ENCODE measurements at places on chromosomes 11 and 22. TPM values are rescaled to one million over a fixed set of nuclear protein-coding genes. Genes with fewer than 3 reads are reported as not detected.

DNA sequence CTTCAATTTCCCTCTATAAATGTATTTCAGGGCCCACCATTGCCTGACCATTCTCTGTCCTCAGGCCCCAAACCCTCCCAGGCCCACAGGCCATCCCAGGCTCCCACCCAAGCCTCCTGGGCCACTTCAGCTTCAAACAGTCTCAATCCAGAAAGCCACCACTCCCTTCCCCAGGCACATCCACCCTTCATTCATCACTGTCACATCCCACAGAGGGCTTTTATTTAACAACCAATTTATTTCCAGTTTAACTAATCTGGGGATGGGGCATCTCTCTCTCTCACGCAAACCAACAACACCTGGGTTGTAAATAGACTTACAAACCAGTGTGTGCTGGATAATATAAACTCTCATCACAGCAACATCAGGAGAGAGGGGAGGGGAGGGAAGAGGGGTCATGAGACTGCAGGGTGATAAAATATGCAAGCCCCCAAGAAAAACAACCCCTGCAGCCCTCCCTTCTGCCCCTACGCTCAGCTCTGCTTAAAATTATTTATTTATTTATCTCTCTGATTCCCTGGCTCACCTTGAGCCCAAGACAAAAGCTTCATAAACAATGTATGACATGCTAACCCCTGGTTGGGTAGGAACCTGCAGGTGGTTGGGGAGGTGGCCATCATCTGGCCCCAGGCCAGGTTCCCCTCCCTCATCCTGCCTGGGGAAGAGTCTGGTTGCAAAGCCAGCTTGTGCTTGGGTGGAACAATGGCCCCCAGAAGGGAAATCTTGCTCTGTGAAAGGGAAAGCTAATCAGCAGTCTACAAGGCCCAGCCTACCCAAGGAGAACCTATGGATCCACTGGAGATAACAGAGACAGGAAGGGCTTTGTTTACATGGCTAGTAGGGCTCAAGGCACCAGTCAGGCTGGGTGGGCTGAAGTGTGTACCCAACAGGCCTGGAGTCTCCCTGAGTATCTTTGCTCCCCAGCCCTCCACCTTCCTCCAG is 359.2 kb downstream of the BUD13 start:
- DNase-seq = no peak

- DNase-seq = no peak
These were observed 8.4 kb downstream of the BEST1 start for GRCh38 chr11:61958590-61958989.

GRCh38 chr11:23509821-23510220 is 649.5 kb upstream of the CCDC179 start:
- DNase-seq = no peak

- no peak for DNase-seq
These were observed 66.7 kb downstream of the RAB30 start for GRCh38 chr11:83004746-83005556.

- peak; percentile 91 for DNase-seq
These were observed 61.9 kb downstream of the BMAL1 start for GRCh38 chr11:13339195-13340153.

DNA sequence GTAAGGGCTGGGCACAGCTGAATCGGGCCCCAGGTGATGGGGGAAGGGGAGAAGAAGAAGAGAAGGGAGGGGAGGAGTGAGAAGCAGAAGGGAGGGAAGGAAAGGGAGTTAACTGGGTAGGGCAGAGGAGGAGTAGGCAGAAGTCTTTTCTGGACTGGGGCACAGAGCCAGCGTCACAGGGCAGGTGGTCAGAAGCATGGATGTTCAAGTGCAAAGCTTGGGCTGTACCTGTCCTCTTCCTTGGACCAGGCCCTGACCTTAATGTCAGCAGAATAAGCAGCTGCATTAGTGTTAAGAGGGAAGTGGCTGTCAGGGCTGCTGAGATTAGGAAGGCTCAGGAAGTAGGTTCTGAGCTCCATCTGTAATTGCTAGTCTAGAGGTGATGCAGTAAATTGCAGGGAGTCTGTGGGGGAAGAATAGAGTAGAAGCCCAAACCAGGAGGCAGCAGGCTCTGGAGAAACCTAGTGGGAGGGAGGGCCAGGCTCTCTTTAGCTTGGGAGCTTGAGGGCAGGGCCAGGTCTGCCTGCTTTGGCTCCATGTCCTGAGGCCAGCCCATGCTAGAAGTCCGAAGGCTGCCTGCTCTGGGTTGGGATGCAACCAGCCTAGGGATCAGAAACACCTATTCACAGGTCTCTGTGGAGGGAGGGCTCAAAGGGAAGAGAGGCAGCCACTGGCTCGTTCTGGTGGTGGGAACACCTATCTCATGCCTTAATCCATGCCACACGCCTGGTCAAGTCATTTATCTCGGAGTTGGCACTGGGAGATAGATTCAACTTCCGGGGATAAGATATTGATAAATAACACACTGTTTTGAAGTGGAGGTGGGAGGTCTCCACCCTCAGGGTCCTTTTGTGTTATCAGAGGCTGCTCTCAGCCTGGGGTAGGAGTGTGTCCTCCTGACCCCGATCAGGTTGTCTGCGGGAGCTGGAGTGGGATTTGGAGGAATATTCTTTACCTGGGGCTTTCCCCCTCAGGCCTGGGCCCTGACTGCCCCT is 1.7 kb upstream of the UCP3 start:
- no peak for DNase-seq

- no peak for DNase-seq
These were observed 402.3 kb downstream of the TBC1D22A start for GRCh38 chr22:47164514-47165337.

- no peak for DNase-seq
These were observed 54.2 kb upstream of the KCNQ1OT1 start for GRCh38 chr11:2754008-2754407.

DNA sequence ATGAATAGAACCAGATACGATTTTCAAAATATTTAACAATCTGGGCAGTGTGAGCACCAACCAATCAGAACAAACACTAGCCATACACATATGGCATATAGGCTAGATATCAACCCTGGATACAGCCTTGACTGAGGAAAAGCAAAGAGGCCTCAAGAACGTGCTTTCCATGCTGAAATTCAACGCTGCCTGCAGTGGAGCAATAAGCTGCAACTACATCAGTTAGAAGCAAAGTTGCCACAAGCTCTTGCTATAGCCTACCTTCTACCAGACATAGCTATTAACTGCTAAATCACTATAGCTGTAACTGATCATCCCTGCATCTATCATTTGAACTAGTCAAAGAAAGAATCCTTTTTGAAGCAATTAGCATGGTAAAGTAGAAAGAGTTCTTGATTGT is 42.5 kb downstream of the DENND5A start:
- DNase-seq = no peak

DNA sequence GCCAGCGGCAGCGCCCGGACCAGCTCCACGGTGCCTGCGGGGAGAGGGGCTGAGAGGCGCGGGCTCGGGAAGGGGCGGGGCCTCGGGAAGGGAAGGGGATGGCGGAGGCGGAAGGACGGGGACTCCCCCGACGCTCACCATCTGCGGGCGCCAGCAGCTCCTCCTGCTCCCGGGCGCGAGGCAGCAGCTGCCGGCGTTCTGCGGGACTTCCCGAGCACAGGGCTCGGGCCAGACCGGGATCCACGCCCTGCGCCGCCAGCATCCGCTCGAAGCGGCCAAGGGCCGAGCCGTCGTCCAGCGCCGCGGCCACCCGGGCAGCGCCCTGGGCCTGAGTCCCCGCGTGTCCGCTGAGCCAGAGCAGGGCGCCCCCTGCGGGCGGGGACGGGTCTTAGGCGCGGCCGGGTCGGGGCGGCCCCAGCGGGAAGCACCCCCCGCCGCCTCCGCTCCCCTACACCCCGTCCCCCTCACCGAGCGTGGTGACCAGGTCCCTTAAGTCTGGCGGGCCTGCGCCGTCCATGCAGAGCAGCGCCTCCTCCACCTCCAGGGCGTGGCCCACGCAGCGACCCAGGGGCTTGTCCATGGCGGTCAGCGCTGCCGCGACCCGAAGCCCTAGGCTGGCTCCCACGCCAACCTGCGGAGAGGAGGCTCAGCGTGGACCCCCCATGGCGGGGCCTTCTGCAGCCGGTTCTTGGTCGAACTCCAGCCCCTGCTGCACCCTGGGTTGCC is 873 bp upstream of the SCO2 start:
- DNase-seq = peak; percentile 64

GRCh38 chr11:69131644-69132300 is 24.0 kb upstream of the SMIM38 start:
- peak; percentile 81 for DNase-seq

DNA sequence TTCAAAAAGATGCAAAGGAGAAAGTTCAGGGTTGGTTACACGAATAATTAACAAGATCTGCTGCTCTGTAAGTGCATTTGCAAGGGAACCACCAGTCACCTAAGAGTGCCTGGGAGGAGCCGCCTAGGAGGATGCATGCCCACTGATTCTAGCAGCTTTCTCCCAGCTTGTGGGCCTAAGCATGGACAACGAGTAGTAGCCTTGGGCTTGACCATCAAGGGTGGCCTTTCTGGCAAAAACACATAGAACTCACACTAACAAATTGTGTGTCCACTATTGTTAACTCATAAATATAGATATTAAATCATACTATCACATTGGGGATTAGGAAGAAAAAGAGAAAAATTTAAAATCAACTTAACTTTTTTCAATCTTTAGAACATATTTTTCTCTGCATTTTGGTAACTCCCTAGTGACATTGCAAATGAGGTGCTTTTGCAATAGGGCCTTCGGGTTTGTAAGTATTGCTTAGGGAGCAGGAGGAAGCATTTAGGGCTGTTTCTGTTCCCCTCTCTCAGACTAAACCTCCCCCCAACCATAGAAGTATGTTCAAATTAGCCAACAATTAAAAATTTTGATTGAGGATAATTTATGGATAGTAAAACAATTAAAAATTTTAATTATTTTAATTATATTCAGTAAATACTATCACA is 57.3 kb upstream of the CEP295 start:
- DNase-seq = no peak

DNA sequence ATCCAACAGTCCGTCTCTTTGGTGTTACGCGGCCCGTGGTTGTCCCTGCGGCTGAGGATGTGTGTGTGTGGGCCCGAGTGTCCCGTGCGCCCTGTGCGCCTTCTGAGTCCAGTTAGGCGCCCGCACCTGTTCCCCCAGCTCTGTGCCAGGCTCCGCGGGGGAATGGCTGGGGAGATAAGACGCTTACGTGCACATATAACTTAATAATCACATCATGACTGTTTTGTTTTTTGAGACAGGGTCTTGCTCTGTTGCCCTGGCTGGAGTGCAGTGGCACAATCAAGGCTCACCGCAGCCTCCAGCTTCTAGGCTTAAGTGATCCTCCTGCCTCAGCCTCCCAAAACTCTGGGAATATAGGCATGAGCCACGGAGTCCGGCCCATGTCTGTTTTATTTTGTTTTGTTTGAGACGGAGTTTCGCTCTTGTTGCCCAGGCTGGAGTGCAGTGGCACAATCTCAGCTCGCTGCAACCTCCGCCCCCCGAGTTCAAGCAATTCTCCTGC is 817 bp downstream of the ARL2 start:
- no peak for DNase-seq

GRCh38 chr11:5691964-5692361 is 2.4 kb downstream of the TRIM22 start:
- DNase-seq = no peak

- DNase-seq = peak; percentile 19
These were observed 1.2 kb downstream of the KMT2A start for GRCh38 chr11:118437208-118438125.

DNA sequence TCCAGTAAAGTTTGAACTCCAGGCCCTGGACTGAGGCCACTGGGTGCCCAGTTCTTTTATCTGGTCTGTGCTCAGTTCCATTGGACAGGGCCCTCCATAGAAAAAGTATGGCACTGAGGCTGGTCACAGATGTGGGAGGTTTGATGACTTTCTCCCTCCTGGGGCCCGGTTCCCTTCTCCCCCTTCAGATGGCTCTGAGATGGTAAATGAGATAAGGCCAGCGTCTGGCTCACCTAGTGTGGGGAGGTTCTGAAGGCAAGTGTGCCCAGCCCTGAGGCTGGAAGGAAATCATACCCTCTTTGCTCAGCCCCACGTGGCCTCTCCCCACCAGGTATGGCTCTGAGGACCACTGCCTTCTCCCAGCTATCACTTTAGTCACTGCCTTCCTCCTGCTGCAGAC is 1.5 kb upstream of the CLDN5 start:
- no peak for DNase-seq

- DNase-seq = no peak
These were observed 137.1 kb downstream of the CSNK2A3 start for GRCh38 chr11:11215944-11216343.

DNA sequence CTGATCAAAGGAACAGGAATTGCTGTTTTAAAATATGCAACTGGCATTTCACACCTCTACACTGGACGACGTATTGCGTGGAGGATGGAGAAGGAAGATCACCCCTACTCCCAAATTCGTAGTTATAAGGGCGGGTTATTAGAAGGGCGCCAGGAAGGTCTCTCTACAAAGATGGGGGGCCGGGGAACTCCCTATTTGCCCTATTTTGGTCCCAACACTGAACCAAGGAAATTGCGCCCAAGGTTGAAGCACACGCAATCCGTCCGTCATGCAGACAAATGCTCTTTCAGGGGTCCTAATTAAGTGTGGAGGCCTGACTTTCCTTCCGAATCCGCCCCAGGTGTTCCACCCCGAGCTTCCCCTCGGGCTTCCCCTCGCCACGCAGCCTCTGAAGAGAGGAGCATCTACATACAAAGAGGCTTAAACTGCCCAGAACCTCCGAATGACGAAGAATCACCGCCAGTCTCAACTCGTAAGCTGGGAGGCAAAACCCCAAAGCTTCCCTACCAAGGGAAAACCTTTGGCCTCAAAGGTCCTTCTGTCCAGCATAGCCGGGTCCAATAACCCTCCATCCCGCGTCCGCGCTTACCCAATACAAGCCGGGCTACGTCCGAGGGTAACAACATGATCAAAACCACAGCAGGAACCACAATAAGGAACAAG is 396 bp downstream of the NPAT start:
- peak; percentile 4 for DNase-seq

- DNase-seq = peak; percentile 77
These were observed 90.8 kb upstream of the ALKBH3 start for GRCh38 chr11:43789700-43790443.

GRCh38 chr22:39078329-39078728 is 1.3 kb downstream of the APOBEC3G start:
- no peak for DNase-seq

- no peak for DNase-seq
These were observed 20.9 kb upstream of the NXPE4 start for GRCh38 chr11:114616516-114616915.

- no peak for DNase-seq
These were observed 705 bp downstream of the BBOX1 start for GRCh38 chr11:27041141-27041899.

- no peak for DNase-seq
These were observed 14.6 kb downstream of the RPS6KA4 start for GRCh38 chr11:64373598-64373974.

DNA sequence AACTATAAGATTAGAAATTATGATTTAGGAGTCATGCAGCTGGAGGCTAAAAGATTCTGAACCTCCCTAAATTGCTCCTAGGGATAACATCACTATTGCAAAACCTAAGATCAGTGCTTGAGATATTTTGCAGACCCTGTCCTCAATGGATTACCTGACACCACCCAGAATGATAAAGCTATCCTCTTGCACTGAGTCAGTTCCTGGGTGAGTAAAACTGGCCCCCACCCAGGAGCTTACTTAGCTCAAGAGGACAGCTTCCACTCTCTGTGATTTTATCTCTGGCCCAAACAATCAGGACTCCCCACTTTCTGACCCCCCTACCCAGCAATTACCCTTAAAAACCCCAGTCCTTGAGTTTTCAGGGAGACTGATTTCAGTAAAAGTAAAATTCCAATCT is 2074.4 kb upstream of the RAG2 start:
- no peak for DNase-seq

SEC14L2 gene
- total RNA-seq = 5.8 TPM

PANX2 gene
- 0.90 TPM for total RNA-seq

OR8A1 gene
- not detected for total RNA-seq

GDPD4 gene
- total RNA-seq = not detected

PGA5 gene
- not detected for total RNA-seq

DAGLA gene
- total RNA-seq = 4.2 TPM
